ENCODE measurements at places on chromosomes 12 and 14.

- no peak for DNase-seq
Observed at GRCh38 chr12:66331016-66331415, 28.7 kb downstream of the HELB start.

DNA sequence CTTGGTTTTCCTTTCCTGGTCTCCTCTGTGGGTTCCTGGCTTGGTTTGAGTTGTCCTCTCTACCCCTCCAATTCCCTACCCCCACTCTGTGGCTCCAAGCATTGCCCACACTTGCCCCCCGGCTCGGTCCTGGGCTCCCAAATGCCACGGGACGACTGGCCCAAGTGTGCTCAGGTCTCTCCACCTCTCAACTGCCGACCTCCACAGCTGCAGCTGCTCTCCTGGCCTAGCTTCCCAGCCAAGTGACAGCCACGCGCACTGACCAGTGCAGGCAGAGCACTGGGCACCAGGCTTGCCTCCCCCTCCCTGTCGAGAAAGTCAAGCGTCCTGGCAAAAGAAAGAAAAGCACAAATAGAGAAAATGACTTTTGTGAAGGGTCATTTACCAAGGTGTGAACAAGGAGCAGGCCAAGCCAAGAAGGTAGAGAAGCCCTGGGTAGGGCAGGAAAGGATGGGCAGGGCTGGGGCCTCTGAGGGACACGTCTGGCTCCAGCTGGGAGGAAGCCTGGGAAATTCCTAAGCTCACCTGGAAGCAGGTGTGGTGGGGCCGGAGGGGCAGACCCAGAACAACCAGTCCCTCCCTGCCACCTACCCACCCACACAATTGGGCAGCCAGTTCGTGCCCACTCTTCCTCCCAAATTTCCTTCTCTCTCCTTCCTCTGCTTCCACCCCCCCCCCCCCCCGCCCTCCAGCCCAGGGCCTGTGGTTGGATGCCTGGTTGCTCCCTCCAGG, 1.8 kb upstream of the CEP170B start:
- DNase-seq = no peak

- DNase-seq = peak; percentile 72
Observed at GRCh38 chr14:77024171-77024691, 4.3 kb downstream of the IRF2BPL start.

DNA sequence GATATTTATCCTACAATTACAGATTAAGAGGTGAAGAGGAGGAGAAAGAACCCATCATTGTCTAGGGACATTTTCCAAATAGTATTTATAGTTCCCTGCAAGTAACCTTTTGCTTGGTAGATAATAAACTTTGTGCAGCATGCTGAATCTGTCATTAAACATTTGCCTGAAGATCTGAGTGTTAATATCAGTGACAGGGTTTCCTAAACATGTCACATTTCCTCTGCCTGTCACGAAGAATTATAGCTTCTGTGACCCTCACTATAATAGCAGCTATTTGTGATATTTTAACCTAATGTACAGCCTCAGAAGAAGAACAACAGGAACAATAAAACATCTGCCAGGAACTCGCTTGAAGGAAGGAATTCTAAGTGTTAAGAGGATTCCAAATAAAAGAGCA, 350.3 kb downstream of the GXYLT1 start:
- no peak for DNase-seq

GRCh38 chr12:109686523-109686922, 27.1 kb upstream of the FAM222A start:
- no peak for DNase-seq

DNA sequence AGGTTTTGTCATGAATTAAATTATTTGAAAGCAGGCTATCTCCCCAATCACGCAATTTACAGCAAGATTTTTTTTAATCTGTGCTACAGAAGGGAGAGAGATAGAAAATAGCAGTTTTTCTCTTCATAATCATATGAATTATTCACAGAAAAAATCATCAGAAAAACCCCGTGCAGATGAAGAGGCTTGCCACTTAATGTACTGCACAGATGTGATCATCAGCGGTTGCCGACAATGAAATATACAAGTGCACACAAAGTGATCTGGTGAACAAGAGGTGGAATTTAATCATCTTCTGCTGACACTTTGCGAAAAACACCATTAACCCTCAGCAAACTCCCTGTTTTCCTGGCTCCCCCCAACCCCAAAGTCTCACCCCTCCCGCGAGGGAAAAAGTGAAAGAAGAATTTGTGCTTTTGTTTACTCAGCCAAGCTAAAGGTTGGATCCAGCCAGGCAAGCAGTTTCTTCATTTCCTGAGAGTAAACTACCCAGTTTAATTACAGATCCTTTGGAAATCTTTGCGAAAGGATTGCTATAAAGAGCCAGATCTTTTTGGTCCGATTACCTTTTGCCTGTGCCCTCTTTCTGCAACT, 3.1 kb upstream of the LMO3 start:
- no peak for DNase-seq

- DNase-seq = no peak
Observed at GRCh38 chr14:35963209-35963608, 137.1 kb downstream of the BRMS1L start.

GRCh38 chr14:105168496-105168978, at the start of gene JAG2:
Gene JAG2 (minus strand): TSS chr14:105168776. CDS start chr14:105168420, 356 bp downstream.
- DNase-seq = peak; percentile 60

- DNase-seq = no peak
Observed at GRCh38 chr12:123077298-123078119, 73.4 kb downstream of the PITPNM2 start.

GRCh38 chr12:3047961-3048360, 29.2 kb upstream of the TSPAN9 start:
- no peak for DNase-seq

DNA sequence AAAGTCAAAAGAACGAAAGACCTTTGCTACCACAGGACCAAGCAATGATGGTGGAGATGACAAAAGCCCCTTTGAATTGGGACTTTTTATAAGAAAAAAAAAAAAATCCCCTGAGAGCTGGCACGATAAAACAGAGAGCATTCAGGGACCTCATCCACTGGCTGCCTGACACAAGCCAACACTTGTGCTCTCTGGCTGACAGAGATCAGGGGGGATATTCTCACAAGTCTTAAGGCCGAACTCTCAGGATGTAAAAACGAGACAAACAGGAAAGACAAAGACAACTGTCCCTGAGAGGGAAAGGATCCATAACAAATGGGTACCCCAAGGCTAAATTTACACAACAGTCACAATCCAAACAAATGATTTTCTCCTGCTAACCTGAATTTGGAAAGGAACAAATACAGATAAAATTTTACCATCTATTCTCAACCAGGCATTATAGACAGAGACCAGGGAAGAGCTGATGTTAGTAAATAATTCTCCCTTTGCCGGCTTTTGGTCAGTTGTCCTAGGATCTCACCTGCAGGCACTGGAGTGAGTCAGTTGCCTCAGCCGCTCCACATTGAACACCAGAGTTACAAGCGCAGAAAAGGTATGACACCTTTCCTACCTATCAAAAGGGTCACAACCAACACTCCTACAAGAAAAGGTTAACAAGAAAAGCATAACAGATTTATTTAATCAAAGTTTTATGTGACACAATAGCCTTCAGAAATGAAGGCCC, 37.9 kb upstream of the GARIN6 start:
- DNase-seq = no peak

DNA sequence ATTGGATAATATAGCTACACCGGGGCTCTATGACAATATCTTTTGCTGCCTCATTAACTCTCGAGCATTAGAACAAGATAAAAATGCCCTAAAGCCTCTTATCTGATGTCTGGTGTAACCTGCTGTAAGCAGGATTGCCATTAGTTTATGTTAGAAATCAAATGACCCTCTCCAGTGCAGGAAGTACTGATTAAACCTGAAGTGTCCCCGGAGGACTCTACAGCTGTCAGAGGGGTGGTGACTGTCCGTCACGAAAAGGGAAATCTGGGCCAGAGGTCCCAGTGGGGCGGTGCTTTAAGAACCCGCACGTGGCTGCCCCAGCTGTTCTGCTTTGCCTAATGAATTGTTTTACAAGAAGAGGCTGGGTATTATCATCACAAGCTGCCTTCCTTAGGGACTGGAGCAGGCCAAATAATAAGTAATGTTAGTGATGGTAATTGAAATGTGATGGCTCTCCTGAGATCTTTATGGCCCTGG, 55.7 kb downstream of the LIN52 start:
- no peak for DNase-seq

DNA sequence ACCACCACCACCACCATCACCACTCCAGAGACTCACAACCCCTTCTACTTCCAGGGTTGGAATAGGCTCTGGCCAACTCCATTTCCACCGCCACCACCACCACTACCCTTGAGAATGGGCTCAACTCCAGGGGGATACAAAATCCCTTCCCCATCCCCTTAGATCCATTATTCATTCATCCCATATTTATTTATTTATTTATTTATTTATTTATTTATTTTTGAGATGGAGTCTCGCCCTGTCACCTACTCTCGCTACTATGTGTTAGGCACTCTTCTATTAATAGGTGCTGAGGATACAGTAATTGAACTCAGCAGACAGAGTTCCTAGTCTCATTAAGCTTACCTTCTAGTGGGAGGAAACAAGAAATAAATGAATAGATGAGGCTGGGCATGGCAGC, 4.8 kb upstream of the ADCY6 start:
- no peak for DNase-seq

DNA sequence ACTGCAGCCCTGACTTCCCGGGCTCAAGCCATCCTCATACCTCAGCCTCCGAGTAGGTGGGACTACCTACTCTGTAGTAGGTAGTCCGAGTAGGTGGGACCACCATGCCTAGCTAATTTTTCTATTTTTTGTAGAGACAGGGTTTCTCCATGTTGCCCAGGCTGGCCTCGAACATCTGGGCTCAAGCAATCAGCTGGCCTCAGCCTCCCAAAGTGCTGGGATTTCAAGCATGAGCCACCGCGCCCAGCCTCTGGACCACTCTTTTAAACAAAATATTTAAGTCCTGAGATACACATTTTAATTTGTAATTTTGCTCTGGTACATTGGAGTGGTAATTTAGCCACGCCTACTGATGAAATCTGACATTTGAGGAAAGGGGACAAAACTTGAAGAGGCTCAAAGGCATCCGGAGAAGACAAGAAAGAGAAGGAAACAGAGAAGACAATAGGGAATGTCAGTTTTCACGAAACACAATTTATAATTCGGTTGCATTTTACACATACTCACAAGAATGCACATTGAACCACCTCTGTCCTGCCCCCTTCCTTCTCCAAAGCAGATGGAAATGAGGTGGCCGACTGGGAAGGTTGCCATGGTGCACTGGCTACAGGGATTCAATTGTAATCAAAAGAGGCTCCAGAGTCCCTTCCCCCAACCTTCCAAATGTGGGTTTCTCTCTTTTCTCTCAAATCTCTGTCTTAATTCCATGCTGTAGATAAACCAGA, 9.7 kb upstream of the TUBA1A start:
- no peak for DNase-seq

- DNase-seq = no peak
Observed at GRCh38 chr12:32398181-32398580, 1.2 kb upstream of the FGD4 start.

DNA sequence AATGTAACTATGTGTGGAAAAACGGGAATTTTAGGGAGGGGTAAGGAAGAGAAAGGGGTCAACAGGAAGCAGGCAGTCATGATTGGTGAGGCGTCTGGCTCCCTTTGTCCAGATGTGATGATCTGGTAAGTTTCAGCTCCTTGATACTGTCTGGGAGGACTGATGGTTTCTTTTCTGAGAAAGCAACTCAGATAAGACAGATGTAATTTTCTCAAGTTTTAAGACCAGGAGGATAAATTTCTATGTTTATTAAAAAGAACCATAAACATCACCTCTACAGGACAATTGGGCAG, 21.9 kb upstream of the AMN1 start:
- no peak for DNase-seq

- DNase-seq = no peak
Observed at GRCh38 chr12:24615967-24616411, 332.9 kb downstream of the BCAT1 start.

DNA sequence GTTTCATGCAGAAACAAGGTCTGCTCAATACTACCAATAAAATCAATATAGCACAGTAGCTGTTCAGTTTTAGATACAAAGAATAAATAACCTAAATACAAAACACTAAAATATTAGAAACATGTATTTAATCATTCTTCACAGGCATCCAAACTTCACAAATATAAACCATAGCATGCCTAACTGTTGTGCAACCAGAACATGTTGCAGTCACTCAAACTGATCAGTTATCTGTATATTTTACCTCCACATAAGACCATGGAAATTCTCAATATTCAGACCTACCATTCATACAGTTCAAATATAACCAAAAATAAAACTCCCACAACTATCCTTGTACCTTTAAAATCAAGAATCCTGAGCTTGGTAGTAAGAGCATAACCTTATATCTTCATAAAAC, 83.1 kb upstream of the PAWR start:
- no peak for DNase-seq

DNA sequence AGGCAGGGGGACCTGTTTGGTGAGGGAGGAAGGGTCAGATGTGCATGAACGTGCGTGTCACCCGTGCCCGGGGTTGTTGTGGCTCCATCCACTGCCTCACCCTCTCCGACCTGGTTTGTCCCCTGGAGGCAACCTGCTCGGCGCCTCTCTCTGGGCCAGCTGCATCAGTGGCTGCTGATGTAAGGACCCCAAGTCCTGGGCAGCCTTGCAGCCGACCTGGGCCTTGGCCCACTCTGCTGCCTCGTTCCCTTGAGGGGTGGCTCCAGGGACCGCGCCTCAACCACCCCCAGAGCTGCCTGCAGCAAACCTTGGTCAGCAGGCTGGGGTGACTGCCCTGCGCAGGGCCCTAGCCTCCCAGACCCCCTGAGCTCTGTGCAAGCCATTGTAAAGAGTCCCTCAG, 351.7 kb downstream of the TMEM121 start:
- DNase-seq = no peak

GRCh38 chr12:69084816-69085378, 151.9 kb upstream of the CPM start:
- no peak for DNase-seq

- DNase-seq = no peak
Observed at GRCh38 chr14:31770271-31770670, 209.1 kb downstream of the NUBPL start.

DNA sequence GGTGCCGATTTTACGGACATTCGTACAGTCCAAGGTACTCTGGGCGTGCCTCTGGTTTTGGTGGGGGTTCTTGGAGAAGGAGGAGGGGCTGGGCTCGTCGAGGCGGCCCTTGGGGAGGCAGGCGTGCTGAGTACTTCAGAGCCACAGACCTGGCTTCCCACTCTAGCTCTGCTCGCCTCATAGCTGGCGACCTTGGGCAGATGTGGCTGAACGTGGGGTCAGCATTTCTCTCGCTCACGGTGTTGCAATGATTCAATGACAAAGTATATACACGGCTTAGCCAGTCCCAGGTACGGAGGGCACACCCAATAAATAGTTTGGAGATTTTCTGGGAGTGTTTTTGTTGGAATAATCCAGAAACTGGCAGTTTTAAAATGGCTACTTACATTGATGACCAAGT, 75.1 kb downstream of the FOXN4 start:
- no peak for DNase-seq
